ENCODE measurements at places on chromosomes 12 and 14.

DNA sequence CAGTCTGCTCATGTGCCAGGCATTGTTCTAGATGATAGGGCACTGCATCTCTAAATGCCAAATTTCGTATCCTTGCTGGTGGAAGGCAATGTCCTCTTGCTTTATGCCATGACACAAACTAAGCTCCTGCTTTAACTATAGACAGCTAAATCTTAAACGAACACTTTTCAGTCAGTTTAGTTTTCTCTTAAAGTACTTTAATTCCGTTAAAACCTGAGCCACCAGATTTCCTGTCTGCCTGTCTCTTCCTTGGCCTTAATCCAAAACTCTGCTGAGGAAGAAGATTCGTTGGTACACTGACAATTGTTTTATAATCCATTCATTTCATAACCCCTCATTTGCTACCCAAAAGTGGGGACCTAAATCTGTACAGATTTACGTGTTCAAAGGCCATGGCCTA is 194.4 kb upstream of the BCL2L14 start:
- DNase-seq, result no peak

DNA sequence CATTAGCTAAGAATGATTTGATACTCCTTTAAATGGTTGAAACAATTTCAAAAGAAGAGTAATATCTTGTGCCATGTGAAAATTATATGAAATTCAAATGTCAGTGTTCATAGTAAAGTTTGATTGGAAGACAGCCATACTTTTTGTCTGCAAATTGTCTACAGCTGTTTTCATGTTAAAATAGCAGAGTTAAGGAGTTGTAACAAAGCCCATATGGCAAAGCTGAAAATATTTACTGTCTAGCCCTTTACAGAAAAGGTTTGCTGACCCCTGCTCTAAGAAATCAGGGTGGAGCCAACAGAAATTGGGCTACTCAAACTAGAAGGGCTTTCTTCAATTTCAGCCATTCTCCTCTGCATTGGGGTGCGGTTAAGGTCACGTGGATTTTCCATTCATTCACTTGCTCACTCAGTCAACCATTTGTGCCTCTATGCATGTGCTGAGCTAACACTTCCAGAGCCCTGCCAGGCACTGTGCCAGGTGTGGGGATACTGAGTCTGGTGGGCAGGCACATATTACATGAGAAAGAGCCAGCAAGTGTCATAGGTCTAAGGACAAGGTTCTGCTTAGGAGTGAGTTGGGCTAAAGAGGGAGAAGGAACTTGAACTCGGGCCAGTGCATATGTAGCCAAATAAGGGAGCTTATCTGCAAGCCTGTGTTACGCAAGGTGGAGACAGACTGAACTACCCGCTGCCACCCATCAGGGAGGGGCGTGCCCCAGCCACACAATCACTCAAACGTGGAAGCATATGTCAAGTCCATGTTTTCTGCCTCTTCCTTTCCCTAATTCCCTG is 139.8 kb upstream of the NOS1 start:
- DNase-seq, result no peak

DNA sequence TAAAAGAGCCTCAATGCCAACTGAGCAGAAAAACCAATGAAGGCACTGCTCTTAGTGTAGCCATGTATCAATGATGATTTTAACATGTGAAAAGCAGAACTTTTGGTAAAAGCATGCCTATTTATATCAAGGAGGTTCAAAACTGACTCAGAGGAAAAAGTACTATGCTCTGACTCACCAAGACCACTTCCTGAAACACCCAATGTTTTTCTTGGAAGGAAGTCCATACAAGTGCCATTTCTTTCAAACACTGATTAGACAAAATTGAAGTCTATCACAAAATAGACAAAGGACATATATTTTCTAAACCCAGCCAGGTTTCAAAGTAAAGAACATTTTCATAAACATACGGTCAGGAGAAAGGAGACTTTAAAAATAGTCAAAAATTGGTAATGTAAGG is 88.6 kb downstream of the EPS8 start:
- peak; percentile 84 for DNase-seq

DNA sequence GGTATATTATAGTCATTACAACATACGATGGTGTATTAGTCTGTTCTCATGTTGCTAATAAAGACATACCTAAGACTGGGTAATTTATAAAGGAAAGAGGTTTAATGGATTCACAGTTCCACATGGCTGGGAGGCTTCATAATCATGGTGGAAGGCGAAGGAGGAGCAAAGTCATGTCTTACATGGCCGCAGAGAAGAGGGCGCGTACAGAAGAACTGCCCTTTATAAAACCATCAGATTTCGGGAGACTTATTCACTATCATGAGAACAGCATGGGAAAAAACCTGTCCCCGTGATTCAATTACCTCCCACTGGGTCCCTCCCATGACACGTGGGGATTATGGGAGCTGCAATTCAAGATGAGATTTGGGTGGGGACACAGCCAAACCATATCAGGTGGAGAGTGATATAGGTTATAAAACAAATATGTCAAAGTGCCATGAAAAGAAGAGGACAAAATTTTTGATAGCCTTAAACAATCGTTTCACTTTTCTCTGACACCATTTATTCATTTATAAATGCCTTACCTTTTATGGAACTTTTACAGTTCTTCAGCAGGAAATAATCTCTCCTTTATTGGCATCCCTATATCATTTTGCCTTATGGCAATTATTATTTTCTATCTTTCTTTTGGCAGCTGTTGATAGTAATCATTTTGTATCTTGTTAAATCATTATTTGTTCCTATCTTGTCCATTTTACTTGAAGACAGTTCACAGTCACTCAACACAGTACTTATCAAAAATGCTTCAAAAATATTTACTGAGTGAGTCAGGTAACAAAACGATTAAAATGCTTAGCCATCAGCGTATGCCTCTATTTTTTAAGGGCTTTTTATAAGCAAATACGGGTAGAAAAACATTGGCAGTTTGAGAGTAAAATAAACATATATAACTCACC is 196.0 kb downstream of the RAD51B start:
- DNase-seq, result no peak

- peak; percentile 84 for DNase-seq
These were observed at the start of gene TRAFD1 for GRCh38 chr12:112125250-112125999. Gene TRAFD1, plus strand, starts transcription at chr12:112125560. Its CDS starts 4,963 bp downstream, at chr12:112130523.
